ENCODE measurements at places on chromosomes 3 and 15.

DNA sequence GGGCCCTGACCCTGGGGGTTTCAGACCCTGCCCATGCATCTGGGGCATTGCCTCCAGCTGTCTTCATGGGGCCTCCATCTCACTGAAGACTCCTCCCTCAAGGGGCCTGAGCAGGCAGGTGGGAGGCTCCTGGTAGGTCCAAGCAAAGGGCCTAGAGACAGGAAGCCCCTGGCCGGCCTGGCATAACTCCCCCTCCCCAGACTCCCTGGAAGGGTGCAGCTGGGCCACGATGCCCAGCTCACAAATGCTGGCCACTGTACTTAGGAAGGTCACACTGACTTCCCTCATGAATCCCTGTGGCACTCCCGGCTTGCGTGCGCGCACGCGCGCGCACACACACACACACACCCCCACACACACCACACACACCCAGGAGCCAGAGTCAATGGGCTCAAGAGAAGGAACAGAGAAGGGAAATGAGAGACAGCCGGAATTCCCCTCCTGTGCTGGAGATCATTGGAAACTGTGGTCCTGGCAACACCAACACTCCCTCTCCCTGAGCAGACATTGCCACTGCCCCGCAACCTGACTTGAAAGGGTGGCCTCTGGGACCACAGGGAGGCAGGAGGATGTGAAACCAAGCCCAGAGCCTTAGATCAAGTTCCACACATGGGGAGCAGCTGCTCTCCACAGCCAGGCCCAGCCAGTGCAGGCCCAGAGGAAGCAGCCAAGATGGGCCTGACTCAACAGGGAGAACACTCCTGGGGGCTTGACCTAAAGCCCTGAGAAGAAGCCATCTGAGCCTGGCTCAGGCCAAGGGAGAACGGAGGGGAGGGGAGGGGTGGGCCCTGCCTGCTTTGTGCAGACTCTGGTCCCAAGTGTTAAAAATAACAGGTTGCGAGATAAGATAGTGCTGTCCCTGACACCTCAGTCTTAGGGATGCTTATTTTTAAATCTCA is 69.7 kb downstream of the SCN5A start:
- ATAC-seq = no peak

GRCh38 chr3:184513276-184514170 is 48.1 kb upstream of the EPHB3 start:
- peak; percentile 99 for ATAC-seq

DNA sequence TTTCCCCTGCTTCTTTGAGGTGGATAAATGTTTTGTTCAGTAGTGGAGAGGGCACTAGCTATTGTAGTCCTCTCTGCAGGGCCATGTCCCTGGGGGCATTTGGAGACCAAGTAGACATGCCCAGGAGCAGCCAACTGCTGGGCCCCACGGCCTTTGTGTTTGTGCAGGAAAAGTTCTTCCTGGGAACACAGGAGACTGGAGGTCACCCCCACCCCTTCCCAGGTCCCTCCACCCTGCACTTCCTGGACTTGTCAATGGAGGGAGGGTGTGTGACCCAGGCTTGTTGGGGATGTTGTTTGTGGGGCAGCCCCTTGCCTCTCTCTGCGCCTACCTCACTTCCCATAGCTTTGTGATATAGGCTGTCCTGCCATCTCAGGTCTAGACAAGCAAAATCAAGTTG is 317.0 kb upstream of the LRRFIP2 start:
- no peak for ATAC-seq

- ATAC-seq = no peak
Measured at GRCh38 chr3:40996382-40996781, 202.9 kb upstream of the CTNNB1 start.

DNA sequence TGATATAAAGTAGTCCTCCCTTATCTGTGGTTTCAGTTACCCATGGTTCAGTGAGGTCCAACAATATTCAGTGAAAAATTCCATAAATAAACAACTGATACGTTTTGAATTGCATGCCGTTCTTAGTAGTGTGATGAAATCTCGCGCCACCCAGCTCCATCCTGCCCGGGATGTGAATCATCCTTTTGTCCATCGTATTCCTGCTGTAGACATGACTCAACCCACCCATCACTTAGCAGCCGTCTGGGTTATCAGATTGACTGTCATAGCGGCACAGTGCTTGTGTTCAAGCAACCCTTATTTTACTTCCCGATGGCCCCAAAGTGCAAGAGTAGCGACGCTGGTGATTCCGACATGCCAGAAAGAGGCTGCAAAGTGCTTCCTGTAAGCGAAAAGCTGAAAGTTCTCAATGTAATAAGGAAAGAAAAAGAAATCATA is 48.0 kb upstream of the MEX3B start:
- ATAC-seq = no peak

GRCh38 chr3:96466441-96466840 is 348.0 kb upstream of the EPHA6 start:
- no peak for ATAC-seq

DNA sequence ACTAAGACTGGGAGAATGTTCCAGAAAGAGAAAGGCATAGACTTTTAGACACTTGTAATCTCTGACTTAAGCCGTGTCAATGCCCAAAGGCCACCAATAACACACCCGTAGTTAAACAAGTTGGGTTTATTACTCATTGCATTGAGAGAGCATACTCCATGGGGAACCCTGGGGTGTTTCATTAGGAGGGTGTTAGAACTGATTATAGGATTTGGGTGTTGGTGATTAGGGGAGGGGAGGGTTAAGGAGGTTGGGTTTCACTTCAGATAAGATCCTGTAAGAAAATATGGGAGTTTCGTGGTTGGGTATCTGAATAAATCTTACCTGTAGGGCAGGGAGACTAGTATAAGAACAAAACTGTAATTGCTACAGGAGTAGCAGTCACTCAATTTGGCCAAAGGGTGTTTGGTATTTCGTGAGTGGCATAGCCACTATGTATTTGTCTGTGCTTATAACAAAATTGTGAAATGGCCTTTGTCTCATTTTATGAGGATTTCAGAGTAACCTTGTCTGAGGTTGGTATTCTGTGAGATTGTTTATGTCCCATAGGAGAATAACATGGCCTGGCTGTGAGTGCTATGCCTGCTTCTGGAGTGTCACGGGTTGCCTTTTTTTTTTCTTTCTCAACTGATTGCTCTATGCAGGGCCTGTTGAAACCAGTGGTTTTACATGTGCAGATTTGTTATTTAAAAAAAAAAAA is 2.9 kb downstream of the HACD3 start:
- ATAC-seq = no peak

All from activated T-helper 17 cell treated with anti-CD3 and anti-CD28 coated beads, Interleukin-2, amount 50 U/mL, for 72 hours (primary cell).